Cardiac septum (tissue), 1 donor: ENCODE measurements at places on chromosomes 16 and 17. TPM values are rescaled to one million over a fixed set of nuclear protein-coding genes. Genes with fewer than 3 reads are reported as not detected.

The LLGL2 gene
- 4.7 TPM for total RNA-seq

The CCL2 gene
- total RNA-seq = 42.3 TPM

The KCNJ18 gene
- not detected for total RNA-seq

The ZPBP2 gene
- total RNA-seq = not detected

The CYGB gene
- 17.6 TPM for total RNA-seq

The KCNJ2 gene
- 33.5 TPM for total RNA-seq

The PDPR gene
- 22.5 TPM for total RNA-seq

The FOXF1 gene
- 0.16 TPM for total RNA-seq

The KRT28 gene
- total RNA-seq = not detected

The HSD17B2 gene
- not detected for total RNA-seq

The KRTAP2-1 gene
- total RNA-seq = not detected

The P2RX1 gene
- total RNA-seq = 5.1 TPM

The GINS2 gene
- total RNA-seq = 0.38 TPM

The ZFPM1 gene
- 9.6 TPM for total RNA-seq

The AURKB gene
- 0.83 TPM for total RNA-seq

The MT1F gene
- 2.2 TPM for total RNA-seq

The TBC1D3I gene
- 0.38 TPM for total RNA-seq

The CLEC19A gene
- not detected for total RNA-seq

The LGALS9B gene
- total RNA-seq = not detected

The HOXB1 gene
- not detected for total RNA-seq

The ZFHX3 gene
- total RNA-seq = 15.7 TPM

The MT1E gene
- total RNA-seq = 36.1 TPM

The TPSD1 gene
- not detected for total RNA-seq

The SOX9 gene
- total RNA-seq = 24.0 TPM

The HSF5 gene
- not detected for total RNA-seq

The SNX20 gene
- 0.75 TPM for total RNA-seq

The ERCC4 gene
- total RNA-seq = 12.4 TPM

The FOXL1 gene
- total RNA-seq = 1.2 TPM

The OTOP2 gene
- total RNA-seq = not detected

The ARMC5 gene
- 6.2 TPM for total RNA-seq

The ZNF207 gene
- total RNA-seq = 83.7 TPM

The TBX6 gene
- 0.57 TPM for total RNA-seq

The ZNF689 gene
- total RNA-seq = 4.9 TPM

The MFSD11 gene
- total RNA-seq = 27.0 TPM

The C17orf107 gene
- 0.46 TPM for total RNA-seq

The GPR179 gene
- total RNA-seq = 0.16 TPM

The CD68 gene
- 11.4 TPM for total RNA-seq

The TAT gene
- total RNA-seq = not detected
